ENCODE measurements at places on chromosomes 2 and 18.

DNA sequence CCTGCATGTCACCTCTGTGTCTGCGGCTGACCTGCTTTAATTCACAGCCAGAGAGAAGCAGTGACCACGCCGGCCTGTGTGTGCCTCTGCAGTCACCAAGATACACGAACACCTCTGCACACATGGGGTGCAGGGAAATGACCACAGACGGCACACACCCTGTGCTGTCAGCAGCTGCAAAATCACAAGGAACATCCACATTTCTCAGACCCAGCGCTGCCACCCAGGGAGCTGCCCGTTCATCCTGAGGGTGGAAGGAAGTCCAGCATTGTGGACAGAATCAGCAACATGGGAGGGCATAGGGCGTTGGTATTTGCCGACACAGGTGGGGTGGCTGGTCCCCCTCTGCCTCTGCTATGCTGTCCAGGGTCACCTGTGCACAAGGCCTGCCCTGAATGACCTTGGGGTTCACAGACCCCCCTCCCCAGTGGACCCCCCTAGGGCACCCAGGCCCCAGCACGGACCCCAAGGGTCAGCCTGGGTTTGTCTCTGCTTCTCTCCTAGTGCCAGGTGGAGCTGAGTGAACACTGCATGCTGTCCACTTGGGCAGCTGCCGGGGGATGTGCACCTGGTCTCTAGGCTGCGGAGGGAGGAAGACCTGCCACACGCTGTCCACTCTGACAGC lies 107.4 kb downstream of the PXDN start:
- DNase-seq: no peak

DNA sequence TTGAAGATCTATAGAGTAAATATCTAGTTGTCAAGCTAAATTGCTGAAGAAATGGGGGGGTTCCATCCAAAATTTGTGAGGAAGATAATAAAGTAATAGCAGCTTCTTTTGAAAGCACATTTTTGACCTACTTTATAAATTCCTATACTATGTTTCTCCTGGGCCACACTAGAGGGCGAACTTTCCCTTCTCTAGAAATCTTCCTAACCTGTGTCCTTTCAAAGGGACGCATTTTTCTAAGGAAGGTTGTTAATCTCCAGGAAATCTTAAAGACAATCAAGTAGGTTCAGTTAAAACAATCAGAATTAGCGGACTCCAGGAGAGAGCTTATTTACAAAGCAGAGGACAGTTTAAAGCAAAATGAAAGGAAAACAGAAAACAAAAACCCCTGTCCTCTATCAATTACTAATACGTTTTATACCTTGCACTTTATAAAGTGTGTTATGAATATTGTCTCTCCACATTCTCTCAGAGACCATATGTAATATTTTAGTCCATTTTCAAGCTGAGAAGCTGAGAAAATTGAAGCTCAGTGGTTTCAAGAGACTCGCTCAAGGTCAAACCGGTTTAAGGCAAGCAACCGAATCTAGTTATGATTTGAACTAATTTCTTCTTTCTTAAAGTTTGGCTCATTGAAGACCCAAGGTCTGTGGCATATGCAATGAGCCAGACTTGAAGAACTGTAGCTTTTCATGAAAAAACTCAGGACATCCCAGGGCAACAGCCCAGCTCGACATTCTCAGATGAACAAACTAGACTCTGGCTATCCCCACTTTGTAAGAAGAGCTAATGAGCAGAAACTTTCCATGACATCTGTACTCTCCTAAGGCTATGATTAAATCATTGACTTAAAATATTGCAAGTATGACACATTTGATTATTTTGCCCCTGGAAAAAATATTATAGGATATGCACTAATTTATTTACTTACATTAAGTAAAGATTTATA lies 273.6 kb downstream of the PAX3 start:
- no peak for DNase-seq

- DNase-seq: no peak
These were observed 12.8 kb downstream of the SPEG start for GRCh38 chr2:219447242-219448098.

- no peak for DNase-seq
These were observed 495.0 kb downstream of the TMX3 start for GRCh38 chr18:68219872-68220271.

DNA sequence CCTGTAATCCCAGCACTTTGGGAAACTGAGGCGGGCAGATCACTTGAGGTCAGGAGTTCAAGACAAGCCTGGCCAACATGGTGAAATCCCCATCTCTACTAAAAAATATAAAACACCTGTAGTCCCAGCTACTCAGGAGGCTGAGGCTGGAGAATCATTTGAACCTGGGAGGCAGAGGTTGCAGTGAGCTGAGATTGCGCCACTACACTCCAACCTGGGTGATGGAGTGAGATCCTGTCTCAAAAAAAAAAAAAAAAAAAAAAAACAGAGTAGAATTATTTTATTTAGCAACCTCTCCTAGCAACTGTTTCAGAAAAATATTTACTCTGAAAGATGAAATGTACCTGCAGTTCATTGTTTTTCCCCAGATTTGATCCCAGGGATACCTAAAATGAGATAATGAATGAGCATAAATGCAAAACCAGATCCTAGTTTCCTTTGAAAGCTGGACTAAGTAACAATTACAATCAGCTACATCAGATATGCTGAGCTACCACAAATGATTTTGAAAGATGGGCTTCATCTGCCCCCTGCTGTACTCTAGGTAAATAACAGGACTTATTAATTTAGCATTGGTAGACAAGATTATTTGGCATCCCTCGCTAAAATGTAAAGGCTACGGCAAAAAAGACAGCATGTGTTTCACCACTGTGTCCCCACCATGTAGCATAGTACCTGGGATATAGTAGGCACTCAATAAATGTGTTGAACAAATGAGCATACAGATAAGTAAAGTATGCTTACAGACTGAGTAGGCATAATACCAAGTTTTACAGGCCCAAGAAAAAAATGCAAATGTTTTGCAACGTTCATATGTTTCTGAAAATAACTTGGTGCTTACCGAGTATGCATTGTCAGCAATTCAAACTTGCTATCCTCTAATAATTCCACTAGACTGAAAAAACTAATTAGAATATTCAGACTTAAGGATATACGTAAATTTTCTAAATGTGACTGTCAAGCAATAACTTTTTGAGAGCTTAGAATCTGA lies 102.5 kb downstream of the ATL2 start:
- peak; percentile 17 for DNase-seq

DNA sequence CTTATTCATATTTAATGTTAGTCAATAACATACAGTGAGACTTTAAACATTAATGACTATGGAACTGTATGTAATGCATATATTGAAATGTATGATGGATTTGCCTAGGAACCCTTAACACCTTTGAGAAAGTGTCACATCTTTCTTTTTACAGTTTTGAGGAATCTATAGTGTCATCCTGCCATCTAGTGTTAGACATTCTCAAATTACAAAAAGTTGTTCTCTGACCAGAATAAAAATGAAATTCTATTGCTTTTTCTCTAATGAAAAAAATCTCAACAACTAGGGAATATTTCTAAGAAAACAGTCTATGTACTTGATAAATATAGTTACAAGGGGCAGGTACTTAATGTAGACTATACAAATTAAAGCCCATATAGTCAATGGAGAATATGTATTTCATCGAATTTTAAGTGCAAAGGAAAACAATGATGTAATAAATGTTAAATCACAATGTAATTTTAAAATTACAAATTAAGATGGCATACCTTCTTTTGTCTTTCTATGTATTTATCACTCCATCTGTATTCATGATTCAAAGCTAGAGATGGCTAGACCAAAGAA lies 5.1 kb upstream of the CALCRL start:
- DNase-seq: no peak

DNA sequence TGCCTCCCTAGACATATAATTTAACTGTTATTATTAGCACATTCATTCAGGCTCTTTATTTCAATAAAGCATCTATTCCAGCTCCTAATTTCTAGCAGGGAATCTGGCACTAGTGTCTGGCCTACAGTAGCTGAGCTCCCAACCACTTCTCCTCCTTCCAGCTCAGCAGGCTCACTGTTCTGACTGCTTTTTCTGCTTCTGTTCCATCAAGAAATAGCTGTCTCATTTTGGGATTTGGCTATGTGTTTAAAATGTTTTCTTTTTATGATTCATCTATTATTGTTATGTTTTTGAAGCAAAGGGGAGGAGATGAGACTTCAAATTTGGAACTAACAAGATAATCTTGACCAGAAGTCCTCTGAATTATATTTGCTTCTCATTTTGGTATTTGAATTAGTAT lies 172.7 kb upstream of the SMAD7 start:
- no peak for DNase-seq
